ENCODE measurements at places on chromosomes 1 and 21.

DNA sequence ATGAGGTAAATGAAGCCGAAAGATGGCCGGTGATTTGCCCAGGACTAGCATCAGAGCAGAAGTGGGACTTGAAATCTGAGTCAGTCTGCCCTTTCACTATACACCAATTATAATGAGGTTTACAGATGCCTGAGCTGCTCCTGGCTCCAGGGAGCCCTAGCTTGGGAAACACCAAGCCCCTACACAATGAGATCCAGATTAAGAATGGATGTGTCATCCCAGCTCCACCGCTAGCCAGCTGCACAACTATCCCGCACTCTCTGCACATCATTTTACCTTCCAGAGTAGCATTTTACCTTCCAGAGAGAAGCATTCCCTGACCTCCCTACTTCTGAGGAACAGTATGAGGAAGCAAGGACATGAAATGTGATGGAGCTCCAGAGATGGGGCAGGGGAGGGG is 27.0 kb downstream of the SERTAD4 start:
- no peak for DNase-seq

DNA sequence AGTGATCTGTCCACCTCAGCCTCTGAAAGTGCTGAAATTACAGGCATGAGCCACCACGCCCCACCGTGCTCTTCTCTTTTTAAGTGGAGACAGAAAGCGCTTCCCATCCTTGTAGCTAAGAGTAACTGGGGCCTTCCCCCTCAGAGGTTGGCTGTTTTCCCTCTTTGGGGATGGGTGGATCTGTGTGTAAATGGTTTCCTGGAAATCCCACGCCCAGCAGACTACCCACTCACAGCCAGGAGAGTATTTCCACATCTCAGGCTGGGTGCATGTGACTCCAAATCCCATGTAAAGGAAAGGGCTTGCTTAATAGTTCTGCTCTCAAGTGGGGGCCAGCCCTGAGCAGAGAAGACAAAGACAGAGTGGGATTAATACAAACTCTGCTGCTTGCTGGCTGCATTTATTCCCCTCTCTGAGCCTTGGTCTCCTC is 19.6 kb upstream of the TCEA3 start:
- DNase-seq, result no peak

DNA sequence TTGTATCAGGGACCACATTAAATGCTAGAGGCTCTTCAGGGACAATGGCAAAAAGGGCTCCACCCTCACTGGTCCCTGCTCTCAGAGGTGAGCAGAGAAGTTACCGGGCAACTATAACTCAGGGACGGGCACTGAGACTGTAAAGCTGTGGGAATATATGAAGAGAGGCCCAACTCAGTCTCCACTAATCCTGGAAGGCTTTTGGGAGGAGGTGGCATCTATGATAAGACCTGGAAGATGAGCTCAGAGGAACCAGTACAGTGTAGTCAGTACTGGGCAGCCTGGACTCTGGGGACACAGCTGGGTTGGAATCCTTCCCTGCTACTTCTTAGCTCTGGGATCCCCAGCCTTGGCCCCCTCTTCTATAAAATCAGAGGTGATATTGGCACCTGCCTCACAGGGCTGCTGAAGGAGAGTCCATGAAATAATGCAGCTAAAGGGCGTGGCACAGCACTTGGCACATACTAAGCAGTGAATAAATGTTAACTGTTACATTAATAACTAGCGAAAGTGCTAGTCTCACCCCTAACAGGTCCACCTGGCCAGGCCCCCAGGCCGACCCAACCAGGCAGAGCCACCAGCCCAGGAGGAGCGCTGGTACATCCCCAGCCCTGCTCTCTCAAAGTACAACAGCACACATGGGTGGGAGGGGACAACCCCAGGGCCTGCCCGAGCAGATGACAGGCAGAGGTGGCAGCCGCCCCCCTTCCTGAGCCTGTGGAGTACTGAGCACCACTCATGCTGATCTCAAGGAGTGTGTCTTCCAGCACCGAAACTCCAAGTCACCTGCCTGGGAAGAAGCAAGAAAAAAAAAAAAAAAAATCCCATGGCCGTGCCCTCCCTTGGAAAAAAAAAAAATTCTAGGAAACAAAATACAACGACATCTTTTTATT is 62.7 kb downstream of the CASZ1 start:
- DNase-seq, result no peak

DNA sequence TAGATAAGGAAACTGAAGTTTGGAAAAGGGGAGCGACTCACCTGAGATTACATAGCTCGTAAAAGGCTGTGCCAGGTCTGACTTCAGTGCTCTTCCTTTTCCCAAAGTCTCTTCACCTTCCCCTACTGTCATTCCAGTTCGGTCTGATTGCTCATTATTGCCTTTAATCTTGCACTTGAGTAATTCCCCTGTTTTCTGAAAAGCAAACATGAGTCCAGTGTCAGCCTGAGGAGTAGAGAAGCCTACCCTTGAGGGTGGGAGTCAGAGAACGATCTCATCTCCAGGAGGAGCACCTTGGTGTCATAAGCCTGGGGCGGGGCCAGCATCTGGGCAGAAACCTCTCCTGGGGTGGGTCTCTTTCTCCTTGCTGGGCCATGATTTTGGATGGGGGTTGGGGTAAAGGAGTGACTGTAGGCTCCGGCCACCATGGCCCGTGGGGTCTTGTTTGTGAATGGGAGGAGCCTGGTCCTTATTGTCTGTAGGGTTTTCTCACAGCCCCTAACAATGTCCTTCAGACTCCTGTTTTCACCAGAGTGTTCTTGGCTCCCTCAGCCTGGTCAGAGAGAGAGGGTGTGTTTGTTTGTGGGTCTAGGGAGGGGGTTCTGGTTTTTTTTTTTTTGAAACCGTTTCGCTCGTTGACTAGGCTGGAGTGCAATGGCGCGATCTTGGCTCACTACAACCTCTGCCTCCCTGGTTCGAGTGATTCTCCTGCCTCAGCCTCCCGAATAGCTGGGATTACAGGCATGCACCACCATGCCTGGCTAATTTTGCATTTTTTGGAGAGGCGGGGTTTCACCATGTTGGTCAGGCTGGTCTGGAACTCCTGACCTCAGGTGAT is 6.0 kb downstream of the VANGL2 start:
- no peak for DNase-seq

- DNase-seq, result peak; percentile 79
Observed at GRCh38 chr1:6475381-6476133, 9.6 kb upstream of the TNFRSF25 start.

- no peak for DNase-seq
Observed at GRCh38 chr1:152933196-152933595, 13.8 kb upstream of the SPRR5 start.

- no peak for DNase-seq
Observed at GRCh38 chr1:184553845-184554244, 167.0 kb downstream of the C1orf21 start.

GRCh38 chr1:57319165-57319564 is 104.7 kb downstream of the DAB1 start:
- DNase-seq, result no peak

- DNase-seq, result no peak
Observed at GRCh38 chr1:244854166-244854565, 10.2 kb downstream of the HNRNPU start.

- DNase-seq, result no peak
Observed at GRCh38 chr1:152739841-152740240, 18.0 kb upstream of the KPRP start.

- no peak for DNase-seq
Observed at GRCh38 chr1:155777582-155777981, 79.4 kb downstream of the GON4L start.

- DNase-seq, result no peak
Observed at GRCh38 chr1:82343381-82343780, 542.6 kb downstream of the ADGRL2 start.

DNA sequence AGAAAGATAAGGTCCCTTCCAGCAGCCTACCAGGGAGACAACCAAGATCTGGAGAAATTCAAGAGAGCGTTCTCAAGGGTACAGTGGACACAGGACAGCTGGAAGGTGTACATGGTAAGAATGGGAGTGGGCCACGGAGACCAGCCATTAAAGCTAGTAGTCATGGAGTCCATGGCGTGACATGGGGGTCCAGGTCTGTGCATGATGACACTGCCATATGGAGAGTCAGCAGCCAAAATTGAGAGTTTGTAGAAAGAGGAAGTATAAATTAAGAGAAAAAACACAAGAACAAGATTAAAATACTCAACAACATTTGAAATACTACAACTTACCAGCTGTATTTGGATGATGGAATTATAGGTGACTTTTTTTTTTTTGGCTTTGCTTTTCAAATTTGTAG is 7.9 kb upstream of the LORICRIN start:
- no peak for DNase-seq

GRCh38 chr1:216566641-216567205 is 143.5 kb upstream of the USH2A start:
- no peak for DNase-seq

DNA sequence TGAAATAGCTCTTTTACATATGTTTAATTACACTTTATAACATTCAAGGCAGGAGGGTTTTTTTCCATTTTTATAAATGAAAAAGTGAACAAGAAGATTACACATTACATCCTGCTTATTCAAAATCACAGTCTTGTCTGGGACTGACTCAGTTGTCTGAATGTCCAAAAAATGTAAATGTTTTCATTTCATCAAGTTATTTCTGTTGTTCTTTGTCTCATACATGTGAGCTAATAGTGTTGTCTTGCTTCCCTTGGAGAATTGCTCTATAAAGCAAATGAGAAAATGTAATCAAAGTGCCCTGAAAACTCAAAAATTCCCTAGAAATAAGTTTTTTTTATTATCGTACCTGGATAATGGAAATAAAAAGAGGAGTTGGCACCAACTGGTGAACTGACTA is 242.9 kb downstream of the GRIK1 start:
- DNase-seq, result no peak

GRCh38 chr1:225950905-225951497 is 10.0 kb upstream of the LEFTY2 start:
- no peak for DNase-seq

DNA sequence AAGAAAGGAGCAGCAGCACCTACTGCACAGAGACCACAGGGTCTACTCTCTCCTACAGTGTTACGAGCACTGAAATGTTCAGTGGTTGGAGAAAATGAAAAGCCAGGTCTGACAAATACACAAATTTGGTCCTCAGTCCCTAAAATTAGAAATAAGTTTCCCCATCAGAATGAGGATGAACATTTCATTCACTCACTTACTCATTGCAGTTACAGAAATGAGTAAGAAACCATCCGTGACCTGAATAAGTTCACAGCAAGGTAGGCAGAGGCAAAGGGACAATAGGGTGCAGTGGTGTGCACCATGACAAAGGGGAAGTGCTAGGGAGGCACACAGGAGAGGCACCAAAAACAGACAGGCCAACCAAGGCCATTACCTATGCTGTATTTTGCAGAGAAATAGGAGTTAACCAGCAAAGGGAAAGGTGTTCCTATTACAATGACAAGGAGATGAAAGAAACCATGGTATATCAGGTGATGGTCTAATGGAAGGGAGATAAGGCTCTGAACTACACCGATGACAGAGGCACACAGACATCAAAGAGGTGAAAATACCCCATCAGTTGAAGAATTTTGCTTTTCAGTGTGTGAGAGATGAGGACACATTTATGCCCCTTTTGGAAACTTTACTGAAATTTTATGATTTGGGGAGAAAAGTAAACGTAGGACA is 29.4 kb downstream of the VAV3 start:
- DNase-seq, result no peak

DNA sequence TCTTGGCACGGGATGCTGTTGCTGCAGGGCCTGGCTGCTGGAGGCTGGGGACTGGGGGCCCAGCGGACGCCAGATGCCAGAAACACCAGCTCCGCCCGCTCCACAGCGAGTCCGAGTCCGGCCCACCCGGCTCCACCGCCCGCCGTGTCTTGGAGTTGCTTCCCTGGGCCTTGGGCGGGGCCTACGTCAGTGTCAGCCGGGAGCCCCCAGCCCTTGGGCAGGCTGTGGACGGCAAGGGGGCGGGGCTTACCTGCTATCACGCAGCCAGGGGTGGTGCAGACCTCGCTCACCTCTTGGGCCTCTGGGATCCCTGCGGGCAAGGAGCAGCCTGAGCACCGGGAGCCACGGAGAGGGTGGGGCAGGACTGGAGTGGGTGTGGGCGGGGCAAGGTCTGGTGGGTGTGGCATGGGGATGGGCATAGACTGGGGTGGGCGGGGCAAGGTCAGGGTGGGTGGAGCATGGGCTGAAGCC is 21.8 kb downstream of the MMEL1 start:
- DNase-seq, result peak; percentile 55

DNA sequence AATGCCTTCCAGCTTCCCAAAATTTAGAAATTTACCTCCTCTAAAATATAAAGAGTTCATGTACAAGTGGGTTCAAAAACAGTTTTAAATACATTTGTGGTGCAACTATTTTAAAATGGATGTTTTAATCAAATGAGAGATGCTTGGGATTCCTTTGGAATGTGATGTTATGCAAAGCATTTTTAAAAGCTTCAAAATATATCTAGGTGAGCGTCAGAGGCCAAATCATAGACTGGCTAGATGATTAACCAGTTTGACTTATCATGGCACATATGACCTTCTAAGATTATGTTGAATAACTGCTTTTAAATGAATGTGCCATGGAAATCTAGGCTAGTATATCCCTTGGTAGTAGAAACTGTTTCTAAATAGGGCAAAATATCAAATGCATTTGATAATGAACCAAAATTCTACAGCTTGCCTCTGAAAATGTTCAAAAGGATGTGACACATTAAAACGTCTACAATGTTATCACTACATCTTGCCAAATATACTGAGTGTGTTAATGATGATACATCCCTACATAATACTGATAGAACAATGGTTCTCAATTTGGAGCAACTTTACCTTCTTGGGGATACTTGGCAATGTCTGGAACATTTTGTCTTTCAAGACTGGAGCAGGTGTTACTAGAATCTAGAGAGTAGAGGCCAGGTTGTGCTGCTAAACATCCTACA is 650.9 kb upstream of the ADGRL2 start:
- no peak for DNase-seq

GRCh38 chr21:34596561-34597271 is 18.2 kb downstream of the RCAN1 start:
- DNase-seq, result no peak

- no peak for DNase-seq
Observed at GRCh38 chr1:113958691-113959090, 20.6 kb upstream of the OLFML3 start.

DNA sequence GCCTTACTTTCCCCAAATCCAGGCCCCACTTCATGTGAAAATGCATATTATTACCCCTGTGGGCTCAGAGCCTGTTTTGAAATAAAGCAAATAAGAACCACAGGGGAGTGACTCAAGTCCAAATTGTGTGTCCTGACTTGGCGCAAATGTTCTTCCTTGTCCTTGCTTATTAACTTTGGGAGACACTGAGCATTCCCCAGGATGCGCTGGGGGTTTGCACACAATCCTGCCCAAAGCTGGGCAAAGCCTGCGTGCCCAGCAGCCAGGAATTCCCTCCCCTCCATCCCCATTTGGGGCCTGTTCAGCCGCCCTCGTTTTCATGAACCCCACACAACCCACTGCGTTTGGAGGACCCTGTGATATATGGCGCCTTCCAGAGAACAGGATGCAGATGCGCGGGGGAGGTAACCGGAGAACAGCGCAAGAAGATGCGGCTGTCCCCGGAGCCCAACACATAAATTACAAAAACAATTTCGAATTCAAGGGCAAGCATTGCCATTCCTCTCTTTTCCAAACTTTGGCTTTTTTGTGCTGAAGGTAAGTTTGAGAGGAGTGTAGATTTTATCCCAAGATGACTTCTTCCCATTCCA is 42.4 kb upstream of the CLDN14 start:
- DNase-seq, result no peak

- DNase-seq, result no peak
Observed at GRCh38 chr1:212162635-212163034, 122.6 kb upstream of the PPP2R5A start.

- no peak for DNase-seq
Observed at GRCh38 chr1:226738995-226739695, at the start of gene ITPKB. Gene ITPKB, minus strand, starts transcription at chr1:226739282. Its CDS starts 1,824 bp downstream, at chr1:226737458.
